Lung (tissue), 17 donors: ENCODE measurements at places on chromosomes 3 and 15. TPM values are rescaled to one million over a fixed set of nuclear protein-coding genes. Genes with fewer than 3 reads are reported as not detected.

DNA sequence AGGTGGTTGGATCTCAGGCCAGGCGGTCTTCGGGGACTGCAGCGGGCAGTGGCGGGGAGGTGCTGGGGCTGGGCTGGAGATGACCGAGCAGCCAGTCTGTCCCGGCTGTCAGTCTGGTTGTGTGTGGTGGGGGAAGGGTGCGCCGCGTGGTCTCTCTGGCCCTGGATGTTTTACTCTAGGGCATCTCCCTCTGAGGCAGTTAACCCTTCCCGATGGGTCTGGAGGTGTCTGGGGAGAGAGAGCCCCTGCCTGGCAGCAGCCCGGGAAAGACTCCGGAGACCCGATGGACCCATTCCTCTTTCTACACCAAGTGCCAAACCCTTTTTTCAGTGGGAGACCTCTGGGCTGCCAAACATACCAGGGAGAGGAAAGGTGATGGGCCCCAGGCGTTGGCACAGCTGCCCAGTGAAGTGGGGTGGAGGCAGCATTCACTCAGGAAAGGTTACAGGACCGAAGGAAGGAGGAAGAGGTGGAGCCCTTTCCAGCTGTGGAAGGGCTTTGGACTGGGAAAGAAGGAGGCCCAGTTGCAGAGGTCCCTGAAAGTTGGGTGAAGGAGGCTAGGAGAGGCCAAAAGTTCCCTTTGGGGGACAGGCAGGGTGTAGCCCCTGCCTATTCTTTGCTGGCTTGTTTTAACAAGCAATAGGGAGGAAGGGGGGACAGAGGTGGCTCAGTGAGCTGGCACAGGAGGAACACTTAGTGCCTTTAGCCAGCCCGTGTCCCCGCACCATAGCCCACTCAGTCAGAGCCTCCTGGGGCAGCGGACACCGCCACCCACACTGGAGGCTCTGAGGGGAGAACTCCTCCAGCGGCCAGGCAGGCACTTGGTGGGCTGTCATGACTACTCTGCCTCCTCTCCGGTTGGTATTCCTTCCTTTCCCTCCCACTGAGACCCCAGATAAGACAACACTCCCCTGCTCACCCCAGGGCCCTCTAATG, 2.7 kb upstream of the BAHD1 start:
- H3K27me3 ChIP-seq, result peaks cover 23% of the 10 kb centered on the region
- H3K4me1 ChIP-seq, result peaks cover 55% of the 10 kb centered on the region
- H3K4me3 ChIP-seq, result no peak overlapping the region
- DNase-seq, result no peak
- no peaks in the 10 kb centered on the region for H3K36me3 ChIP-seq
- no peak overlapping the region for H3K27ac ChIP-seq

DNA sequence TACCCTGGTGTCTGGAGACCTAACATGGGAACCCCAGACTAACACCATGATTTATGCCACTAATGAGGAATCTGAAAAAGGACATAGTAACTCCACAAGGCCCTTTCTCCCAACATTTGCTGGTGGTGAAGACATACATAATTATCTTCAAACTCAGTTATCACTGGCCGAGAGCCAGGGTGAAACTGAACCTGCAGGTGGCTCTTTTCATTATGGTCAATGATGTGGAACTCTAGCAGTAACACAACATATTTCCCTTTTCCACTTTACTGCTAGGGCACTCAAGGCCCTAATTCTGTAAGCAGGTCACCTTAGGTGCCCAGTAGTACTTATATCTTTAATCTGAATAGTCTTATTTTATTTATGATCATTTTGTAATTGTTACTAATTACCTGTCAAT, 326.4 kb upstream of the SATB1 start:
- H3K4me1 ChIP-seq, result no peaks in the 10 kb centered on the region
- no peak for DNase-seq
- H3K36me3 ChIP-seq, result no peaks in the 10 kb centered on the region
- H3K4me3 ChIP-seq, result no peak overlapping the region
- H3K27ac ChIP-seq, result no peak overlapping the region
- H3K27me3 ChIP-seq, result no peaks in the 10 kb centered on the region

GOLGA6L10 gene
- 2.6 TPM for total RNA-seq

SLC41A3 gene
- total RNA-seq, result 50.2 TPM

DNA sequence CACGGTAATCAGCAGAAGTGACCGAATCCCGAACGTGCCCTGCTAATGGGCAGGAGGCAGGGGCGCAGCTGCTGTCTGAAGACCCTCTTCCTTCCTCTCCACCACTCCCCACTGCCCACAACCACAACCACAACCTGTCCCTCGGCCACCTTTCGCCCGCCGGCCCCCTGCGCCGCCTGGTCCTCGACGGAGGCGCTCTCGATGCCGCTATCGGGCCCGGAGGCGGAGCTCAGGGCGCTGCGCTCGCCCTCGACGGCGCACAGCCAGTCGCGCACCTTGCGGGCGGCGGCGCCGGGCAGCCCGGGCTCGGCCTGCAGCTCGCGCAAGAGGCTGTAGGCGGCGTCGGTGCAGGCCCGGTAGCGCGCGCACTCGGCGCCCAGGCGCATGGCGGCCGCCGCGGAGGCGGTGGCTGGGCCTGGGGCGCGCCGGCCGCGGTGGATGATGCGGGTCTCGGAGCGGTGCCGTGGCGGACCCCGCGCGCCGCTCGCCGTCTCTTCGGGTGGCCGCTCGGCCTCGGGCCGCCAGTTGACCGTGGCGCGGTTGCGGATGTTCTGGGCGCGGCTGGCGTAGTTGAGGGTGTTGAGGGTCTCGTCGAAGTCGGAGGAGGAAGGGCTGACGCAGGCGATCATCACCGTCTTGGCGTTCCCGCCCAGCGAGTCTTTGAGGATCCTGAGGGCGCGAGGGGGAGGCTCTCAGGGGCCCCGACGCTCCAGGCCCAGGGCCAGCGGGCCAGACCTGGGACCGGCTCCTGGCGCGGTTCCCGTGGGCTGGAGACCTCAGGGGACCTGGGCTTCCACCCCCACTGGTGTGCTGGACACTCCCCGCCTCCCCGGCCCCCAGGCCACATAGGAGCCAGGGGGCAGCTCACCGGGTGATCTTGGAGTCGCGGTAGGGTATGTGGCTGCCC, 6.9 kb downstream of the KIF7 start:
- no peak for DNase-seq
- no peak overlapping the region for H3K27ac ChIP-seq
- H3K4me3 ChIP-seq, result no peak overlapping the region
- no peaks in the 10 kb centered on the region for H3K4me1 ChIP-seq

DNA sequence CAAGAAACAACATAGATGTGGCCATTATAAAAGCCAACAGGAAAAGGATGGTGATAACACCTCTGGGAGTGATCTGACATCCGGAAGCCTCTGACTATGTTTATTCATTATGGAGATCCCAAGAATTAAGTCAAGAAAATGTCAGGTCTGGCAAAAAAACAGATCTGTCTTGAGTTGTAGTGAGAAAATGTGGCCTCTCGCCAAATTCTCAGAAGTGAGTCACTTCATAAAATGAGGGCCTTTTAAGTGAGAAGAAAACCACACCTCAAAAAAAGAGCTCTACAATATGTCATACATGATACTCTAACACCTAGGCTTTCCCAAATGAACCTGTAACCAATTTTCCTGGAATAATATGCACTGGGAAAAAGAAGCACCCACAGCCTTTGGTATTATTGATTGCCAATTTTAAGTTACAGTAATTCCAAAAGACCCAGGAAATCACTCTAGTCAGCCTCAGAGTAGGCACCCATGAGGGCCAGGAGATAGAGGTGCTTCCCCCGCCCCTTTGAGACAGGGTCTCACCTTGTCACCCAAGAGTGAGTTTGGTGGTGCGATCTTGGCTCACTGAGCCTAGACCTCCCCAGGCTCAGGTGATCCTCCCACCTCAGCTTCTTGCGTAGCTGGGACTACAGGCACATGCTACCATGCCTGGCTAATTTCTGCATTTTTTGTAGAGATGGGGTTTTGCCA, 38.0 kb downstream of the CCR3 start:
- H3K4me3 ChIP-seq, result no peak overlapping the region
- no peak overlapping the region for H3K27ac ChIP-seq
- no peaks in the 10 kb centered on the region for H3K27me3 ChIP-seq
- DNase-seq, result no peak

DNA sequence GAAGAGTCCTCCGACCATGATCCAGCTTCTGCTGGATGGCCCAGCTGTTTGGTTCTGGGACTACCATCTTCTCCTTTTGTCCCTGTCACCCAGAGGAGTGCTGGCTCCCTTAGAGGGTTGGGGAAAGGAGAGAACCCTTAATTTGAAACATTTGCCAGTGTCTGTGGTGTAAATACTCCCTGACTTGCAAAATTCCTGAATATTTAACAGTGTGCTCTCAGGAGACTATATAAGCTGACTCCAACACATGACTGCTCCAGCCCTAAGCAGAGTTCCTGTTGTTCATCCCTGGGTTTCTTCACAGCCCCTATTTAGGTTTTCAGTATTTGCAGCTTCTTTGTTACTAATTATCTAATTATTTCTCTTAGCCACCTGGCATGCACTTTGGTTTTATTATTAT, 133.1 kb downstream of the CPNE4 start:
- H3K36me3 ChIP-seq, result no peaks in the 10 kb centered on the region
- DNase-seq, result no peak
- no peaks in the 10 kb centered on the region for H3K27me3 ChIP-seq
- no peak overlapping the region for H3K4me3 ChIP-seq

- peak within 1 kb of the TSS; percentile 39 for H3K4me3 ChIP-seq
- no peak within 1 kb of the TSS for H3K27ac ChIP-seq
- peak; percentile 51 for DNase-seq
- no peaks in the 10 kb centered on the region for H3K36me3 ChIP-seq
- H3K4me1 ChIP-seq, result no peaks in the 10 kb centered on the region
- peaks cover 9% of the 10 kb centered on the region for H3K27me3 ChIP-seq
Observed at GRCh38 chr15:53759411-53759931, at the start of gene WDR72. Gene WDR72, minus strand, starts transcription at chr15:53759663. Its CDS starts 26,514 bp downstream, at chr15:53733149.

GRCh38 chr3:158261371-158261991, 151.6 kb downstream of the RSRC1 start:
- H3K27ac ChIP-seq, result no peak overlapping the region
- peak; percentile 5 for DNase-seq
- no peak overlapping the region for H3K4me3 ChIP-seq
- no peaks in the 10 kb centered on the region for H3K4me1 ChIP-seq
- no peaks in the 10 kb centered on the region for H3K36me3 ChIP-seq

DNA sequence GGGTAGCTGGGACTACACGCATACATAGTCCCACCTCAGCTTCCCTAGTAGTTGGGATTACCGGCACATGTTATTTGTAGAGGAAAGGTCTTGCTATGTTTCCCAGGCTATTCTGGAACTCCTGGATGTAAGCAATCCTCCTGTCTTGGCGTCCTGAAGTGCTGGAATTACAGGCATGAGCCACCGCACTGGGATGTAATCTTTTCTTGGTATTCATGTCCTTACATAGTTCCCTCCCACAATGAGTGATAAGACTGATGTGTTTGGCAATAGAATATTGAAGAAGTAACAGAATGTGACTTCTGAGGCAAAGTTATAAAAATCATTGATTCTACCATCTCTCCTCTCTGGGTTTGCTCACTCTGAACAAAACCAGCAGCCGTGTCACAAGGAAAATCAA, 22.7 kb upstream of the ALCAM start:
- H3K27me3 ChIP-seq, result no peaks in the 10 kb centered on the region
- no peaks in the 10 kb centered on the region for H3K36me3 ChIP-seq
- no peaks in the 10 kb centered on the region for H3K4me1 ChIP-seq
- DNase-seq, result no peak

SHC4 gene
- total RNA-seq, result 1.9 TPM

CPLX3 gene
- total RNA-seq, result not detected

DNA sequence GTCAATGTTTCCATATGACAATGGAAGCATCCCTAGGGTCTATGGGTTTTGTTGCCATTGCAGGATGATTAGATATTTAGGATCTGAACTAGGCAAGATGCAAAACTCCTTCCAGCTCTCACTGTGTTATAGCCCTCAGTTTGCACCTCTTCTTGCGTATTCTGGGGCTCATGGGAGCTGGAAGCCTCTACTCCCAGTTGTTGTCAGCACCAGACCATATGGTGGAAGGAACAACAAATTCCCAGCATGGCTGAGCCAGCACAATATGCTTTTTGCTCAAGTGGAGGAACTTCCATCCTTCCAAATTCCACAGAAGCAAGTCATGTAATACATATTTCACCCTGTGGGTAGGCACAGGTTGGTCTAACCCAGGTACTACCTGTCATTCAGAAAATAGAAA, 18.5 kb upstream of the CTXND1 start:
- H3K36me3 ChIP-seq, result no peaks in the 10 kb centered on the region
- no peak for DNase-seq
- no peaks in the 10 kb centered on the region for H3K27me3 ChIP-seq
- H3K27ac ChIP-seq, result no peak overlapping the region

- H3K4me3 ChIP-seq, result no peak overlapping the region
- H3K36me3 ChIP-seq, result no peaks in the 10 kb centered on the region
- H3K4me1 ChIP-seq, result no peaks in the 10 kb centered on the region
- no peak overlapping the region for H3K27ac ChIP-seq
Observed at GRCh38 chr3:149826636-149827035, 13.6 kb downstream of the RNF13 start.

DNA sequence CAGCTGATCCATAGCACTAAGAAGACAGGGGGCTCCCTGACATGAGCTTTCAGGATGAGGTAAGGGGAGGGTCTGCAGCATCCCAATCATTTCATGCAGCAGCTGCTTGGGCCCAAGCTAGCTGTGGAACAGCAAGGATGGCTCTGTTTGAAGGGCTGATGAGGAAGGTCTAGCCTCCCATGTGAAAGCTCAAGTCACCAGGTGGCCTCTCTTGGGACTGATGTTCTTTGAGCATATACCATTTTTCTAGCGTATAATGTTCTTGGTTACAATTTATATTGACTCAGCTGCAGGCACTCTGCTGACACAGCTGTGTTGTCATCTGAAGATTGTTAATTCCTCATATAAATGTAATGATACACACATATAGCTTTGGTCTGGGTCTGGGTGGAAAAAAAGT, 87.0 kb downstream of the CD200R1L start:
- no peak for DNase-seq
- H3K4me3 ChIP-seq, result no peak overlapping the region
- no peaks in the 10 kb centered on the region for H3K36me3 ChIP-seq
- H3K4me1 ChIP-seq, result no peaks in the 10 kb centered on the region

- H3K27ac ChIP-seq, result no peak overlapping the region
- DNase-seq, result no peak
- no peaks in the 10 kb centered on the region for H3K4me1 ChIP-seq
- no peak overlapping the region for H3K4me3 ChIP-seq
- no peaks in the 10 kb centered on the region for H3K27me3 ChIP-seq
Observed at GRCh38 chr3:37598808-37599581, 262.7 kb upstream of the CTDSPL start.

DNA sequence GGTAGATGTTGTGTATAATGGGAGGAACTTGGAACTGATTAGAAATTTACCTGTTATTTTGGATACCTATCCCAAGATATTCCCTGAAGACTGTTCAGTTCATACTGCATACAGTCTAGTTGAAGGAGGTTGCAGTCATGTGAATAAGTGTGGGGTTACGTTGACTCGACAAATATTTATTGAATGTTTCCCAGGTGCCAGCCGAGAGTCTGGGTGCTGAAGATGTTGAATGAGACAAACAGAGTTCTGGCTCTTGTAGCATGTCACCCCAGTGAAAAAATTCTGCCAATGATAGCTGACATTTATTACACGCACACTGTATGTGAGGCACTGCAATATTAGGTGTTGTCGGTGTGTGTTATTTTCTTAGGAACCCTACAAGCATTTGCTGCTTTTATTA, 176.0 kb downstream of the KCNMB2 start:
- no peaks in the 10 kb centered on the region for H3K36me3 ChIP-seq
- H3K4me1 ChIP-seq, result peaks cover 16% of the 10 kb centered on the region
- no peak for DNase-seq
- no peak overlapping the region for H3K27ac ChIP-seq

CTXN2 gene
- not detected for total RNA-seq

PLA2G4E gene
- not detected for total RNA-seq

GRCh38 chr3:142896201-142896755, 7.4 kb upstream of the PCOLCE2 start:
- no peaks in the 10 kb centered on the region for H3K4me1 ChIP-seq
- H3K27ac ChIP-seq, result no peak overlapping the region
- H3K27me3 ChIP-seq, result no peaks in the 10 kb centered on the region
- no peak overlapping the region for H3K4me3 ChIP-seq

EHHADH gene
- total RNA-seq, result 9.0 TPM
